Right kidney (tissue), 9 donors: ENCODE measurements at places on chromosomes 1 and 21.

DNA sequence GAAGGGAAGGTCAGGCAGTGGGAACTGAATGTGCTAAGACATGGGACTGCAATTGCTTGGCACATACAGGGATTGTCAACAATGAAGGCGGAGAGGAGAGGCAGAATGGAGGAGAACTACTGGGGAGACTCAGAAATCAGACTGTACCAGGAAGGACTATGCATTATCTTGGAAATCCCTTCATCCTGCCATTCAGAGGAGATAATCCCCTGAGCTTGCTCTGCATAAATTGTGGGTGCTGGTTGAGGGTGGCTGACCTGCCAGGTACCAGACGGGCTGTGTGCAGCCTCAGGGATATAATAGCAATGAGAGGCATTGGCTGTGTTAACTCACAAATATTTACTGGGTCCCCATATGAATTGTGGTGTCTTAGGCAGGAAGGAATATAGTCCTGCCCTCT is 5.0 kb upstream of the TRABD2B start:
- DNase-seq = no peak

GRCh38 chr1:45886229-45886628 is 82.8 kb downstream of the MAST2 start:
- DNase-seq = no peak

DNA sequence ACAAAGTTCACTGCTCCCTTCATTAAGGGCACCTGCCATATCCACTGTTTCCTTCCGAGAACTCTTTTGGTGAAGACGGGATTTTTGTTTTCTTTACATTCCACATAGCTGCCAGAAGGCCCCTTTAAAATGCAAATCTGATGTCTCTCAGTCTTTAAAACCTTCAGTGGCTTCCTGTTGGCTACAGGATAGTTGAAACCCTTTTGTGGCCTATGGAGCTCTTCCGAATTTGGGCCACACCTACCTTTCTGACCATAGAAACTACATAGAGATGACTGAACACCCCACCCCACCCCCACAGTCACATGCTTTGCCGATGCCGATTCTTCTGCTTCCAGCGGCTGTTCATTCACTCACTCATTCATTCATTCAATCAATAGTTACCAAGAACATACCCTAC is 502.6 kb downstream of the KIF26B start:
- no peak for DNase-seq

GRCh38 chr1:67893126-67893495 is 59.8 kb upstream of the GNG12 start:
- no peak for DNase-seq

GRCh38 chr1:154954541-154954940 is 1.4 kb downstream of the PBXIP1 start:
- no peak for DNase-seq

DNA sequence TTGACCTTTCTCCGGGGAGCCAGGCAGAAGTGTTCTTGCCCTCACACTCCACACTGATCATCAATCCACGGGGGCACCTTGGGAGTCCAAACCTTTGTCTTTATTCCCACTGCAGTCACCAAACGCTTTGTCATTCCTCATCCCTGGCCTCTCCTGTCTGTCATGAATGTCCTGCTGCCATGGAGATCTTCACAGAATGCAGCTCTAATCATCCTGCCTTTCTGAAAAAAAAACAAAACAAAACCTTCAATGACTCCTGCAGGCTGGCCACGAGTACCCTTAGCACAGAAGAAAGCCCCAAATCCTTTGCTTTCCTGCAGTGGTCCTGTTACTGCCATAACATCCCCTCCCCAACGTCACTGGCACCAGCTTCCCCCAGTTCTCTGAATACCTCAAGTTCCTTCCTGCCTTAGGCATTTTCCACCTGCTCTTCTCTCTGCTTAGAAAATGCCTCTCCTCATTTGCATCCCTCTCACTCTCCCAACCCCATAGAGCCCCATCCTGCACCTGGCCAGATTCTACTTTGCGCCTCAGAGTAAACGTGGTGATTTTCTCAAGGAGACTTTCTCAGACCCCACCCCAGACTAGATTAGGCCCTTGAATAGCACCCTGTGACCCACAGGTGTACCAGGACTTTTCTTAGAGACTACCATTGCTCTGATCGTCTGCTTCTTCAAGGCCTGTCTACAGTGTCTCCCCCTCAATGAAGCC is 131.2 kb downstream of the AK5 start:
- no peak for DNase-seq

- DNase-seq = no peak
These were observed 839.1 kb upstream of the ADGRL2 start for GRCh38 chr1:80961464-80962190.

- DNase-seq = no peak
These were observed 407.5 kb downstream of the SETD4 start for GRCh38 chr21:35652872-35653271.

DNA sequence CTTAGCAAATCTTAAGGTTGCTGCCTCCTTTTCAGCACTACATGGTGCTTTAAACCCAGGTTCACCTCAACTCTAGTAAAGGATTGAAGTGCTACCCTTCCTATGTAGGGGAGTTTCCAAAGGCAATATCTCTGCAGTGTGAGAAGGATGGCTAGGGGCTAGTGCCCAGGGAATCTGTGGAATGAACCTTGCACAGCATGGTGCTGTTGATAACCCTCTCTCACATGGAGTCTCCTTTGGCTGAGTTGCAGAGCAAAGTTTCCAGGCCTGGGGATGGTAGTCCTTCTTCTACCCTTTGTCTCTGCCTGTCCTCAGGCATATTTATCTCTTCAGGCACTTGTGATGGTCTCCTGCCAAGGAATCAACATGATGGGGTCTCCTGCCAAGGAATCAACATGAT is 59.4 kb downstream of the AXDND1 start:
- no peak for DNase-seq

DNA sequence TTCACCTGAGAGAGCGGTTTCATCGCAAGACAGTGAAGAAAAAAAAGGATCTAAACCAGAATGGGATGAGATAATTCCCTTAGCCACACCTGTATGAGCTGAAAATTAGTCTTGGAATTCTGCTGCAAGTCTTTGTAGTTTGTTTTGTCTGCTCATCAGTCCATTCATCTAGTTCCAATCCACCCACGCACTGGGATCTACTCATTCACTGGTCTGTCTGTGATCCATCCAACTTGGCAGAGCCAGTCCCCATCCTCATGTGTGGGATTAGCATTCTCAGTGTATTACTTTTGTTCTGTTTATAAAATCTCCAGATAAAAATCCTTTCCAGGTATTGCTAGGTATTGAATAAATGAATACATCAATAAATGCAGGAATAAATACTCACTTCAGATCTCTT is 266.5 kb upstream of the USP24 start:
- no peak for DNase-seq

DNA sequence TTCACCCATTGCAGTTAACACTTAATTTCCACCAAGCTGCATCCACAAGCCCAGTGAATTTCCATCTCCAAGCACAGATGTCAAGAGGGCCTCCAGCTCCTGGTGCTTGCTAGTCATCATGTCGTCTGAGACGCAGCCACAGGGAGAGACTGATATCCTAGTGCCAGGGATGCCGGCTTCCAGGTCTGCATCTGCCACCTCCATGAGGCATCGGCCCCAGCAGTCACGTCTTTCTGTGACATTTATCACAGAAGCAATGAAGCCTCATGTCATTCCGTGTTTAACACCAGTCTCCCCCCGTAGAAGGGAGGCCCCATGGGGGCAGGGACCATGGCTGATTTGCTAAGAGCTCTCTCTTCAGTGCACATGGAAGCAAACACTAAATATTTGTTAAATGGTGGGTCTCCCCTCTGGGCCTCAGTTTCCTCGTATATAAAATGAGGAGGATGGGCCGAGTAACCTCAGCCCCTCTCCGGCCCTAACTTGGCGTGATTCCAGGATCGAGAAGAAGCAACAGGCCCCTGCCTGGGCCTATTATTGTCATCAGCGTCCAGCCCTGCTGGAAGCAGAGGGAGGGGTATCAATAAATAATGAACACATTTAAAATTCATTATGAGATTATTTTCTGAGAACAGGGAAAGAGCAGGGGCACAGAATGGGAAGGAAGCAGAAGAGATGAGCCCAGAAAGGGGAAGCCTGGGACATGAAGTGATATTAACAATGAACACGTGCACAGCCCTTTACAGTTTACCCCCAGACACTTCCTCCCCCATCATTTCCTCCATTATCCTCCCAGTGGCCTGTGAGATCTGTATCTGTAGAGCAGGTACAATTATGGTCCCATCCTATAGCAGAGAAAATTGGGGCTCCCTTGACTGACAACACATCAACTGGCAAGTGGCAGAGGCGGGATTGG is 837 bp upstream of the C1QB start:
- no peak for DNase-seq

DNA sequence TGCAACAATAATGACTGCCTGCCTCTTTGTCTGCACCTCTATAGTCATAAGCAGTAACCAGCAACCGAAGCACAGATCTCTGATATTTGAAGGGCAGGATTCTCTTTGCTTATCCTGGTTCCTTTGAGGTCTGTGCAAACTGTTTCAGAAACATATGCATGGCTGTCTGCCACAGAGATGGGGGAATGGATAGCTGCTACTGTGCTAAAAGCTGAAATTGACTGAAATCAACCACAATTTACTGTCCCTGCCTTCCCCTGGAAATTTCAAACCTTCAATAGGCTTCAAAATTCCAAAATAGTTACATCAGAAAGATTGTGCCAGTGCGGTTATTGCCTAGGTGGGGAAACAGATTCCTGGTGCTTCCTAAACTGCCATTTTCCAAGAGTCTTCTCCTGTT is 136.8 kb upstream of the GORAB start:
- no peak for DNase-seq

GRCh38 chr1:226690460-226690982 is 48.6 kb downstream of the ITPKB start:
- DNase-seq = no peak

- no peak for DNase-seq
These were observed 181.2 kb upstream of the RAB4A start for GRCh38 chr1:229089586-229090208.

GRCh38 chr1:245026247-245026646 is 128.5 kb upstream of the KIF26B start:
- no peak for DNase-seq

- DNase-seq = no peak
These were observed 30.2 kb downstream of the NEK7 start for GRCh38 chr1:198186916-198187580.

- no peak for DNase-seq
These were observed 314.8 kb upstream of the C1orf174 start for GRCh38 chr1:4214826-4215225.

- no peak for DNase-seq
These were observed 32.7 kb downstream of the PRDX6 start for GRCh38 chr1:173509797-173510196.

DNA sequence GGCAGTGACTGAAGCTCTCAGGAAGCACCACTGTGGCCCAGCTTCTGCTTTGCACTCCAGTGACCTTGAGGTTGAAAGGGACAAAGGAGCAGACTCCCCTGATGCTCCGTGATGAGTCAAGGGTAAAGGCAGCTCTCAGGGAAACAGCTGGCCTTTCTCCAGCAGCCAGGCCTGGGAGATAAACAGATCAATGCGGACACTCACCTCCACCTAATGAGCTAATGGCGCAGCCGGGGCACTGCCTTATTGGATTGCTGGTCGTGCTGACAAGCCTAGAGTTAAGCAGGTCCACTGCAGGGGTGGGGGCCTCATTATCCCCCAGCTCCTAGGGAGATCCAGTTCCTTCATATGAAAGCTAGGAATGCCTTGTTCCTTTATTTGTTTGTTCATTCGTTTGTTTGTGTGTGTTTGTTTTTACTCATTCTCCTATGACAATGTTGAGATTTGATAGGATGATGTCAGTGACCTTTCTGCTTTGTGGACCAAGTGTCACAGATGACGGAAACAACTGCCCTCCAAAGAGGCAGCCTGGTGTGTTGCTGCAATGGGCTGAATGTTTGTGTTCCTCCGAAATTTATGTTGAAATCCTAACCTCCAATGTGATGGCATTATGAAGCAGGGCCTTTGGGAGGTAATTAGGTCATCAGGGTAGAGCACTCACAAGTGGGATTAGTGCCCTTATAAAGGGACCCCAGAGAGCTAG is 141.4 kb upstream of the BEND5 start:
- DNase-seq = no peak

GRCh38 chr21:46153247-46154154 is 1.9 kb downstream of the FTCD start:
- DNase-seq = peak; percentile 73
